Activated CD4-positive, alpha-beta T cell treated with anti-CD3 and anti-CD28 coated beads, Interleukin-2, Interleukin-4, amounts not matched to agents 100 ng/mL and 50 ng/mL, durations not matched to agents 16 hours and 8 hours (primary cell): ENCODE measurements at places on chromosomes 7 and 10.
A peak's percentile ranks its signal among the peaks of the same experiment; 100 is the strongest.

DNA sequence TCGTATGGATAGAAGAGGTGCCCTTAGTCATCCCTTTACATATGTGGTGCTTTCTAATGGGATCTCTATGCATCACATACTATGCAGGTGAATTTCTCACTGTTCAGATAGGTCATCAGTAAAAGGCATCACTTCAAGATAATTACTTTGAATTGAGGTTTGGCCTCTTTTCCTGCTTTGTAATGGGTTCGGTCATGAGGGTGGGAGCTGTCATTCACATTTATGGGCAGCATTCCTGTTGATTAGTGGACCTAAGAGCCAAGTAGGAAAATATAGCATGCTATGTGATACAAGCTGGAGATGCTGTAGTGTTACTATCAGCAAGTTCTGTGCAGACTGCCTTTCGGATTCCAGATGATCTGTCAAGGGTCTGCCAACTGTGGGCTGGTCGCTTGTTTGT lies 156.3 kb downstream of the LCOR start:
- no peak for DNase-seq

DNA sequence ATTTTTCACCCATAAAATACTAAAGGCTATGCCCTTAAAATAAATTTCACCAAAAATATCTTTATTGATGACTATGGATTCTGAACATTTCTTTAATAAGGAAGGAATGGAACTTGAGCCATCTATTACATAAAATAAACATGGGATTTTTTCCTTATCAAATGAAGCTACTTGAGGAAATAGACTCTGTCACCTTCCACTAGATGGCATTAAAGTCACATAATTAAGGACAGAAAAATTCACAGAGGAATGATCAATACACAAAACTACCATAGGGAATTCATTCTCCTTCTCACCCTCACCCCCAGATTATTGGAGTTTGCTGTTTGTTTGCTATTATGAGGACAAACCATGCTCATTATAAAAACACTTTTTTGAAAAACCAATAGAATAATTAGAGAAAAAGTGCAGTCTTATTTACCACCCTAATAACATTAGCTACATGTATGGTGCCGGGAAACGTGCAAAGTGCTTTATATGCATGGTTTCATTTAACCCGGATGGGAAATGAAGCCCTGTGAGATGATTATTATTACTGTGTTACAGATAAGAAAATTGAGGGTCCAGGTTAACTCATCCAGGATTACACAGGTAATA lies 21.1 kb upstream of the FOXI2 start:
- DNase-seq, result no peak

DNA sequence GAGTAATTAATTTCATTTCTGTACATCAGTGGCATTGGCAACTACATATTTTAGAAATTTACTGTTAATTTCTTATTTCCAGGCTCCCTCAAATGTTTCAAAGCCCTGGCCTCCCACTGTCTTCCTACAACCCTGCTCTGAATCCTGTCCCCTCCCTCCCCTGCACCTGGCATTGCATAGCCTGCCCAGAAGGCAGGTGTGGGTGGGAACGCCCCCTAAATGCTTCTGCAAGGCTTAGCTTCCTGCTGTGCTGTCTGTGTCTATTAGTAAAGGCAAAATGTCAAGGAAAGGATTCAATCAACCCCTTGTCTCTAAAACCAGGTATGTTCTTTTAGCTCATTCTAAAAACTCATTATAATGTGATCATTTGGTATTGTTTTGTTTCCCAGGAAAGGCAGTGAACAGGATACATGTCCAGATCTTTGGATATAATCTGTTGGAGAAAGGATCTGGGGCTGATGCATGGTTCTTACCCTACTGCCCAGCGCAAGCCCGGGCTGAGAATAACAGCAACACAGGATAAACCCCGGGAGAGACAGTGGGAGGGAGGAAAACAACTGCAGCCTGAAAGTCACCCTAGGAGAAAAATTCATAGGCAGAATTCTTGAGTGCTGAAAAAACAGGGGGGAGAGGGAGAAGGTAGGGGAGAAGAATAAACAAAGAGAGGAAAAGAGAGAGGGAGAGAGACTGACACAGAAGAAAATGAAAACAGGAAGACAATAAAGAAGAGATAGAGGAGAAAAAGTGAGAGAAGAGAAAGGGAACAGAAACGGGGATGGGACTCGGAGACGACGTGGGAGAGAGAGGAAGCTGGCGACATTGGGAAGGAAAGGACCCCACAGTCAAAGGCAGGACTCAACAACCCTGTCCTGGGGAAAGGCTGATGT lies 589 bp downstream of the ZNF488 start:
- no peak for DNase-seq

- no peak for DNase-seq
These were observed 129.6 kb downstream of the NPSR1 start for GRCh38 chr7:34787586-34787985.

GRCh38 chr7:80775482-80775881 lies 137.0 kb downstream of the CD36 start:
- no peak for DNase-seq

GRCh38 chr10:113015201-113015600 lies 65.2 kb downstream of the TCF7L2 start:
- no peak for DNase-seq

- no peak for DNase-seq
These were observed 24.1 kb downstream of the OAT start for GRCh38 chr10:124394583-124394982.

GRCh38 chr10:62437696-62438095 lies 63.5 kb downstream of the ZNF365 start:
- peak; percentile 73 for DNase-seq

DNA sequence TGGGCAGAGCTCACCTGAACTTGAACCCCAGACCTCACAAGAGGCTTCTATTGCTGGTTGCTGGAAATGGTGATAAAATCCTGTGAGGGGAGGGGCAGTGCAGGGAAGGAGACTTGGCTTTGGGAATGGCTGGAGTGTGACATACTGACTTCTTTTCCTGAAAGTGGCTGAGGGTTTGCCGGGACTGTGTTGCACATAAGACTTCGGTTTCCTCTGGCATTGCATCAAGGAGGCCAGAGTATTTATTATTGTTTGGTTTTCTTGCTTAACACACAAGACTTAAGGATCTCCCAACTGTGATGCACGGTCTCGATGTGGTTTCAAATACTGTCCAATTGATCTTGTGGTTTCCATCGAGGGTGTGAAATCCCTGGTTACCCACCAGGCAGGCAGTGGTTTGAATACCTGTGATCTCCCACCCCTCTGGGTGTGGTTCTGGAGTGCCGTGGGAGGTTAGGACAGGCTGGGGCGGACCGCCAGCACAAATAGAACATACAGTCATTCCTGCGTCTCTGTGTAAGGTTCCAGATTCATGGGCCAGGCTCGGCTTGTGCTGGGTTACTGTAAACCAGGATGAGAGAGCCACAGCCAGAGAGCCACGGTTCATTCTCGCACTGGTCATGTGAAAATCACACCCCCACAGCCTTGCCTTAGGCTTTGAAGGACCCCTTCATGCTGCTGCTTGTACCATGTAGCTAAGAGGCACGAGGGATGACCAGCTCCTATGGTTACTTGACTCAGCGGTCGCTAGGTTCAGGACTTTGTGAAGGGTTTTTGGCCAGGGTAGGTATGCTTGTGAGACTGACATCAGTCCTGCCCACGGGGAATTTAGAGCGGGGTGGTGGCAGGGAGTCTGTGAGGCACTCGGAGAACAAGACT lies 39.2 kb downstream of the WBP1L start:
- DNase-seq, result no peak

- peak; percentile 44 for DNase-seq
These were observed 92.4 kb upstream of the KLF6 start for GRCh38 chr10:3877211-3878000.

GRCh38 chr7:70028620-70029019 lies 430.3 kb downstream of the AUTS2 start:
- no peak for DNase-seq

- no peak for DNase-seq
These were observed 64.8 kb upstream of the AHR start for GRCh38 chr7:17233603-17234002.

GRCh38 chr7:45053401-45053800 lies 35.4 kb downstream of the NACAD start:
- no peak for DNase-seq

DNA sequence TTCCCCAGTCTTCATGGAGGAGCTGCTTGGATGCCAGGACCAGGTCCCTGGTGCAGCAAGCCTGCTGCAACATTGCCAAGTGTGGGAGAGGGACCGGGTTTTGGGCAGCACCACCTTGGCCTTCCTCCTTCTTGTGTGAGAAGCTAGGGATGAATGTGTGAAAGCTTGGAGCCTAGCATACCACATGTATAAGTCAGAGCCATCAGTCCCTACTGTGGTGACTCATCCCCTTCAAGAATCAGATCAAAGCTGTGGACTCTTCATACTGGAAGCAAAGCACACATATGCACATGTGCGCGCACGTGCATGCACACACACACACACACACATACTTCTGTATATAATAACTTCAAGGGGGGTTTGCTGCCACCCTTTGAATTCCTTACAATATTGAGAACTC lies 527.8 kb downstream of the LRMDA start:
- no peak for DNase-seq

- no peak for DNase-seq
These were observed 294.4 kb upstream of the MKI67 start for GRCh38 chr10:128420623-128421022.

DNA sequence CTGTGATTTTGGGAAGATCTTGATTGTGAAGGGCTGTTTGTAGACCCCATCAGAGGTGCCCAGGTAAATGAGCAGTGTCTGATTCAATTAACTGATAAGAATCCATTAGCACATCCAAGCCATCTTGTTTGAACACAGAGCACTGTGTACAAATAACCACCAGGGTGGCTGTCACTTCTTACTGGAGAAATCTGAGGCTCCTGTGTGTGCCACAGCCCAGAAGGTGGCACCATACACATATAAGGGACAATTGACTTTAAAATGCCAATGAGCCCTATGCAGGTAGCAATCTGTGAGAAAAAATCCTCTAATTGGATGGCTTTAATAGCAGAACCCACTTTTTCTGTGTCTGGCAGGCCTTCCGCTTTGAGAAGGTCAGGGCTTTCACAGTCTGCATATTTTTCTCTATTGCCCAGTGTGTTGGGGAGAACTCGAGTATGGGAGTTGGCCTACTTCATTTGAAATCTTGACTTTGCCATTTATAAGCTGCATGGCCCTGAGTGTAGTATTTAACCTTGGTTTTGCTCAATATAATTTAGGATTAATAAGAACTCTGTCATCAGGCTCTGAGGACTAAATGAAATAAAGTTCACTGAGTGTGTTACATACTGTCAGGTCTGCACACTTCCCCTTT lies 517.4 kb downstream of the CCSER2 start:
- no peak for DNase-seq

DNA sequence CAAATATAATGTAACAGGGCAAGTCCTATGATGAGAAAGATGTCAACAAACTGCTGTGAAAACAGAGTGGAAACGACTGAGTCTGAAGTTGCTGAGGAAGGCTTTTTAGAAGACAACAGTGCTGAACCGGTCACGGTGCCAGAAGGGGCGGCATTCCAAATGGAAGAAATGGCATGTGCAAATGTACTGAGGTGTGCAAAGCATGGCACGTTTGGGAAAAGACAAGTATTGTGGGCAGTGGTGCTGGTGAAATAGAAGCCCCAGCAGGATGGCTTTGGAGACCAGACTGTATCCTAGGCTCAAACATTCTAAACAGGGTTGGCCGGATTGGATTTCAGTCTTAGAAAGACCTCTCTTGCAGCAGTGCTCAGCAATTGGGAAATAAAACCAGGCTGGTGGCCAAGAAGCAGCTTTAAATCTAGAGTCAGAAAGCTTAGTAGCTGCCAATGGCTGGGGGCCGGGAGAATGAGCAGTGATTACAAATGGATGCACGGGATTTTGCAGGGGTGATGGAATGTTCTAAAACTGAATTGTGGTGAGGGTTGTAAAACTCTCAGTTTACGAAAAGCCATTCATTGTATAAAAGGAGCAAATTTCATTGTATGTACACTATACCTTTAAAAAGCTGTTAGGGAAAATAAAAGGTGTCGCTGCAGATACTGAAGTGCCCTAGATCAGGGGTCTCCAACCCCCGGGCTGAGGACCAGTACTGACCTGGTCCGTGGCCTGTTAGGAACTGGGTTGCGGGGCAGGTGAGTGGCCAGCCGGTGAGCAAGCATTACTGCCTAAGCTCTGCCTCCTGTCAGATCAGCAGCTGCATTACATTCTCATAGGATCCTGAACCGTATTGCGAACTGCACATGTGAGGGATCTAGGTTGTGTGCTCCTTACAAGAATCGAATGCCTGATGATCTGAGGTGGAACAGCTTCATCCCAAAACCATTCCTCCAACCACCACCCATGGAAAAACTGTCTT lies 141.6 kb downstream of the HIBADH start:
- DNase-seq, result no peak

DNA sequence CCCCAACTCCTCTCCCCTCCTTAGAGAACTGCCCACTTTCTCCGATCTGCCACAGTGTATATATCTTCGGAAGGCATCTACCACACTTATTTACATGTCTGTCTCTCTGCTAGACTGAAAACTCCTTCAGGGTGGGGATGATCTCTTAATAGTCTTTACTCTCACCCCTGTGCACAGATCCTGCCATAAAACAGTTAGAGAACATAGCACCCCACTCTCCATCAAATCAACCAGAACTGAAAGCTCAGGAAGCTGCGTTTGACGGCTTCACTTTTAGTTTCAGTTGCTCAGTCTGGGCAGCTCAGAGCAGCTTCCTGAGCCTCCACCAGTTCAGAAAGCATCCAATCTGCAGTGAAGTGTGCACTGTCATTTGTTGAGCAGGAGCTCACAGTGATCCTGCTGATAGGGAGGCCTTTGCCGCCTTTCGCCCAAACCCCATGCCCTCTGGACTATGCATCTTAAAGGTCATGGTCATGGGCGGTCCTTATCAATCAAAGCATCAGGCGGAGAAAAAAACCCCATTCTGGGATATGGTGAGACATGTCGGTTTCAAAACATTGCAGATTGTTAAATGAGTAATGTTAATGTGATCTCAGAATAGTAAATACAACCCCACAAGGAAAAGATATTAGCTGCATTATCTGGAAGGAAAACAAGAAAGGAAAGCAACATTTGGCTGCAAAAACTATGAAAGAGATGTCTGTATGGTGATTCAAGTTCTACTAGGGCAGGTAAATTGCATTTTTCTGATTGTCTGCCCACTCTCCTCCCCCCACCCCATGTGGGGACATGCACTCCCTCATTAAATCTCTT lies 167.1 kb upstream of the ADO start:
- peak; percentile 88 for DNase-seq

- DNase-seq, result no peak
These were observed 27.6 kb downstream of the ABCC2 start for GRCh38 chr10:99809931-99810615.

GRCh38 chr7:85719981-85720953 lies 533.4 kb upstream of the SEMA3D start:
- no peak for DNase-seq

DNA sequence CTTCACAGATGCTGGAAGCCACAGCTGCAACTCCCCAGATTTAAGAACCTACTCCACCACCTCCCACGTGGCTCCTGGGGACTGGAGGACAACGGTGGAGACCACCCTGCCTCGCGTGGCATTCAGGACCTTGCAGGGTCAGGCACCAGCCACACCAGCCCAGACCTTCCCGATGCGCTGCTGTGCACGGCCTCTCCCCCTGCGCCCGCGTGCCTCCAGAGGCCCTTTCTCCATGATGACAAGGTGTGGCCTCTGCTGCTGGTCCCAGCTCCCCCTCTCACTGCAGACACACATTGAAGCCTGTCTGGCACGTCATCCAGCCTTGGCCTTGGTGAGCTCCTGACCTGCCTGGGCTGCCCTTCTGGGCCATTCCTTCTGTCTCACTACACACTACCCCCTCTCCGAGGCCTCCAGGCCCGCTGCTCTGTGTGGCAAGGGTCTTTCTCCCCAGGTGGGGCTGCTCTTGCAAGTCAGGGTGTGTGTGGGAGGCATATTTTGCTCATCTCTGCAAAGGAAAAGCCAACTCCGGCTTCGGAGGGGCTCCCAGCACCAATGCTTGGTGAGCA lies 254.8 kb downstream of the MAD1L1 start:
- DNase-seq, result no peak

- no peak for DNase-seq
These were observed 1157.4 kb upstream of the AUTS2 start for GRCh38 chr7:68440866-68441265.
